ENCODE measurements at places on chromosomes 3 and 15.

DNA sequence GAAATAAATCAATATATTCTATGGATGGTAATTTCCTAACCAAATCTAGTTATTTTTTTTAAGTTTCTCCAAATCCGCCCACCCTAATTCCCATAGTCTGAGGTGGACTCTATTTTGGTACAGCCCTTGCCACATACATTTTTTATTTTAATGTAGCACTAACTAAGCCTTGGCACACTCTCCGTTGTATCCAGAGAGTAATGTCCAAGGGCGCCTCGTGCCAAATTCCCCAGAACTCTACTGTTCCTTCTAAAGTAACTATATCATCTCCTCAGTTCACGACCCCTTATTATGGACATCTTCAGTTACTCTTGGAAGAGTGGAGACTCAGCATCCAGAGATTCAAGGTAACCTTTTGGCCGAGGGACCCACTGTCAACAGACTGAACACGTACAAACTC lies 1.3 kb downstream of the VGLL3 start:
- DNase-seq = no peak

DNA sequence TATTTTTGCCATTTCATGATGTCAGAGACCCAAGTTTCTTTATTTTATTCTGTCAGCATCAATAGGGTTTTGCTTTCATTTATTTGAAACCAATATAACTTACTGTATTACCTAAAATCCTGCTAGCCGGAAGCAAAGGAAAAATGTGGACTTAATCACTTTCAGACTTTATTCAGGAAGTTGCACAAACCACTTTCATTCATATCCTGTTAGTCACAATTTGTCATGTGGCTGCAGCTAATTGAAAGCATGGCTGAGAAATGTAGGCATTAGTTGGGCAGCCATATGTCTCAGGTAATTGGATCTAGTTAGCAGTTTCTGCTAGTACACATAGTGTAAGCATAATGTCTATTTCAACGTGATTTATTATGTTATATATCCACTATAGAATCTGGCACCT lies 462.3 kb upstream of the SGO1 start:
- DNase-seq = no peak

- DNase-seq = no peak
Observed at GRCh38 chr3:8884630-8885290, 78.5 kb downstream of the RAD18 start.

GRCh38 chr3:138732456-138732855 lies 102.3 kb downstream of the PIK3CB start:
- no peak for DNase-seq

DNA sequence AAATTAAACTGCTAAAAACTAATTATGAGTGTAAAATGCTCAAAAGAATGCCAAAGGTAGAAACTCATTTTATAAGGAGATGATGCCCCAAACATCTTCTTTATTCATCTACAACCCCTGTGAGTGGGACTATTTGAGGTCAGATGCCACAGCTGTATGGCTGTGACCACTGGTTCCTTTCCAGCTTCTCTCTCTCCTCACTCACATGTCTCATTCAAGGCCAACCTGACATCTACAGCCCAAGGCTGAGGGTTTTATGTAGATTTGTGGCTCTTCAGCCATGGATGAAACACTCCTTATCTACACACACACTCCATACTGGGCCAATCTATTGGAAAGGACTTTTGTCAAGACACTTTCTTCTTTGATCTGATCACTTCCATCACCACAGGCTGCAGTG lies 231.3 kb downstream of the KCNMB2 start:
- no peak for DNase-seq

- DNase-seq = no peak
Observed at GRCh38 chr15:55268176-55268695, 21.4 kb downstream of the RAB27A start.

GRCh38 chr15:36966708-36967107 lies 133.6 kb downstream of the MEIS2 start:
- no peak for DNase-seq

GRCh38 chr3:42473083-42473932 lies 29.1 kb upstream of the VIPR1 start:
- peak; percentile 82 for DNase-seq

DNA sequence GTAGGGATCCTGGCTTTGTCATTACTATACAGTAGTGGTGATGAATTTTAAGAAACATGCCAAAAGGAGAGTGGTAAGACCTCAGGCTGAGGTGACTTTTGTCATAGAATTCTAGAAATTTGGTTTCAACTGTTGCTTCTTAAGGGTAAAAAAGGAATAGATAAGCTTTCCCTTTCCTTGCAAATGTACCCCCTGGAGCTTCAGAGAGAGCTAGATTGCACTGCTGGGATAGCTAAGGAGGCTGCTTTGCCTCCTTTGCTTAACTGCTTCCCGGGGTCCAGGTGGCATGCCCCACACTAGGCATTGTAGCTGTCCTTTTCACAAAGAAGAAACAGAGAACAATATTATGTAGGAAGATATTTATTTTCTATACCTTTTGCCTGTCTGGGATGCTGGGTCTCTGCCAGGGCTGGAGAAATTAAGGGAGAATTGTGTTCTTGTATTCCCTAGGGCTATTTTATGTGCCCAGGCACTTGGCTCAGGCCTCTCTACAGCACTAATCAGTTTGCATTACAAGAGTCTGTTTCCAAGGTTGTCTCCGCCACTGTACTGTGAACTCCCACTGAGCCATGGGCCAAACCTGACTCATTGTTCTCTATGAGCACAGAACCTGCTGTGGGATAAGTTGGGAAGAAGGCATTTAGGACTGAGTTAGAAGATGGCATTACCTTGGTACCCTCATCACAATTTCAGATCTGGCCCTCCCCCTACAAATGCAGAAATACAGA lies 460.0 kb downstream of the PDCD6IP start:
- DNase-seq = no peak

DNA sequence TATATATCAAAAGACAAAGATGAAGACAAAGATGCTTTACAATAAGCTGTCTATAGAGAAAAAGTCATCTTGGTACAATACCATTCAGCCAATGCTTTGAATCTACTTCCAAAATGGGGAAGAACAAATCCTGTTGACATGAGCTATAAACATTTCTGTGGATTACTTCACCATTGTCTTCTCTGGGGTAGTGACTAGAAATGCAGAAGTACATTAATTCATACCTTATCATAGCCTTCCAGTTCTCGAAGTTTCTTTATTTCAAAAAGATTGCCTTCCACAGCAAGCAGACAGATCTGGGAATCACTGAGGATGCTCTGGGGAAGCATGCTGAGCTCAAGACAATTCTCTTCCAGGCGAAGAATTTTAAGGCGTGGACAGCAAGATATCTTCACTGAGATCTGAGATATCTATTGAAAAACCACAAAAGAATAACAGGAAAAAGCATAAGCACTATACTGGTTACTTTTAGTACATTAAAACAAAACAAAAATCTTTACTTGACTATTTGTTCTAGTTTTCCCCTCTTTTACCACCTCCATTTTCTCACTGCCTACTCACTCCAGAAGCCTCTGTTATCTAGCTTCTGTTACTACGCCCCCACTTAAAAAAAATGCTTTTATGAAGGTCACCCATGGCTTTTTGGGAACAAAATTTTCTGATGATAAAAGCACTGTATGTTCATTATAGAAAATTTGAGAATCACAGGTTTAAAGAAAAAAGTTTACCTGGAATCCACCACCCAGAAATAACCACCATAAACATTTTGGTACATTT lies 3.6 kb downstream of the LRRC57 start:
- no peak for DNase-seq

GRCh38 chr15:69810431-69811354 lies 287.0 kb downstream of the TLE3 start:
- DNase-seq = no peak

- DNase-seq = no peak
Observed at GRCh38 chr3:36709281-36709680, 55.1 kb downstream of the DCLK3 start.

DNA sequence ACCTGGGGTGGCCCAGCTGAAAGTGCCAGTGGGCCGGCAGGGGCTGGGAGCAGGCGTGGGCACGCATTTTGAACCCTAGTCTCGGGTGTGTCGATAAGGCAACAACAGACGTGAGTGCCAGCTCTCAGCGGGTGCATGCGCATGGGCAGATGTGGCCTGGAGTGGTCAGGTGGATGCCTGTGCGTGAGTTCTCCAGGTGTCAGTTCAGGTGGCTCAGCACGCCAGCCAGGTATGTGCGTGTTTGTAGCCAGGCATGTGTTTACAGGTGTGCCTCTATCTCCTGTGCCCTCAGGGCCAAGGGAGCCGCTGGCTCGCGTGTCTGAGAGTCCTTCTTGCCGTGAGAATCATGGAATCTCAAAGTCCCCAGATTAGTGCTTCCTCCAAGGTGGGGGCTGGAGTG lies 14.8 kb downstream of the CYP1A2 start:
- no peak for DNase-seq

DNA sequence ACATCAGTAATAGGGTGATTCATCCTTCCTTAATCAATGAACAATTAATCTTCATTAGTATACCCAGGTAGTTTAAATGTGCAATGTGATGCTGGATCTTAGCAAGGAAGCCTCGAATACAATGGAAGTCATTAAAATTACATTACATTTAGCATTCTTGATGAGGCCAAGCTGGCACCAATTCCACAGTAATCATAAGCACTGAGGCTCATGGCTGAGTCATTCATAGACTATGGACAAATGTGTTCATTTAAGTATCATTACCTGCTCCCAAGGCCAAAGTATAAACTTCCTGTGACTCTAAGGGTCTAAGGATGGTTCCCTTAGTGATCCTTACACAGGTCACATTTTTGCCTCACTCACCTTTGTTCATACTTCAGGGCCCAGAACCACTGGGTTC lies 266.4 kb upstream of the CDIN1 start:
- no peak for DNase-seq
